ENCODE measurements at places on chromosomes 3 and 15.

- peak; percentile 89 for DNase-seq
Measured at GRCh38 chr3:156816794-156817645, 9.1 kb upstream of the LEKR1 start.

GRCh38 chr3:183210341-183210740 lies 42.7 kb upstream of the B3GNT5 start:
- DNase-seq: no peak

DNA sequence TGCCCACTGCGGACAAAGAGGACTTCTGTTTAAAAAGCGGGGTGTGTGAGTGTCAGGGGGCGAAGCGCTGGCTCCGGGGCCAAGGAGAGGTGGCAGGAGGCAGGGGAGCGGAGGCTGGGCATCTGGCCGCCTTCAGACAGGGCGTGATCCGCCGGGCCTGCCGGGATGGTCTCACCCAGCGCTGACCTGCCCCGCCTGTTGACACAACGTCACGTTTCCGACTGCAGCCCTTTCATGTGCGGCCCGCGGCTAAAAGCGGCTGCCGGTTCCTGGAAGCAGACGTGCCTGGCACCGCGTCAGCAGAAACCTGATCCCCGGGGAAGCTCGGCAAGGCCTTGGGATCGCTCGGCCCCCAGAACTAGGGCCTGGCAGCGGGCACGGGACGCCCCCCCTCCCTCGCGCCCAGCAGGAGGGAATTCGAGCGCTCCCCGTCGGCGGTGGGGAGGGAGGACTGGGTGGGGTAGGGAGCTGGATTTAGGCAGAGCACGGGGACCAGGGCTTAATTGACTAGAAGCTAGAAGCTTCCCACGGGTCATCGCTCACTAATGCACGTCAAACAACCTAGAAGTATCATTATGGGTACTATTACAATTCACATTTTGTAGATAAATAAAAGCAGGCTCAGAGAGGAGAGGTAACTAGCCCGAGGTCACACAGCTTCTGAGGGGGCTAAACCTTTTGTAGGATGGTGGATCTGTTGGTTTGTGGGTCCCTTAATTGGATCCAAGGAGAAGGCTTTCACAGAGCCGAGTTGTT lies 7.7 kb downstream of the BHLHE40 start:
- peak; percentile 89 for DNase-seq

DNA sequence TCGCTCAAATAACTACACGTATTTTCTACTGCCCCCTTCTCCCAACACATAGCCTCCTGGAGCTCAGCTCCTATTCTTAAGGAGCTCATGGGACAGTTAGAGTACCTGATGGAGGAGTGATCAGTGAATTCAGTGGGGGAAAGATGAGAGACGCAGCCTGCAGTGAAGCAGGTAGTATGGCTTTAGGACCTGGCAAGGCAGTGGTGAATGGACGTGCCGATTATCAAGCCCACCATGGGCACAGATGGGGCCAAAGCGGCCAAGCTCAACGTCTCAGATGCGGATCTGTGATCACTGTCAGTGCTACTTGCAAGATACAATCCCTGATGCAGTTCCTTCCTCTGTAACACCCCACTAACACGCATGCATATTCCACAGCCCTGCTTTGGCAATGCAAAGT lies 45.8 kb upstream of the ATP2B2 start:
- no peak for DNase-seq

All from stimulated activated naive CD8-positive, alpha-beta T cell treated with anti-CD3 and anti-CD28 coated beads, Interleukin-15, Interleukin-2, amounts not matched to agents 100 U/mL and 50 U/mL, for 24 hours (primary cell).